ENCODE measurements at places on chromosomes 12 and 14.
A peak's percentile ranks its signal among the peaks of the same experiment; 100 is the strongest.

GRCh38 chr14:59337141-59337611 lies 128.0 kb downstream of the GPR135 start:
- DNase-seq = no peak

- DNase-seq = no peak
These were observed 4.9 kb downstream of the PTHLH start for GRCh38 chr12:27967551-27968054.

- peak; percentile 33 for DNase-seq
These were observed 79.9 kb downstream of the NEDD1 start for GRCh38 chr12:96986883-96987523.

DNA sequence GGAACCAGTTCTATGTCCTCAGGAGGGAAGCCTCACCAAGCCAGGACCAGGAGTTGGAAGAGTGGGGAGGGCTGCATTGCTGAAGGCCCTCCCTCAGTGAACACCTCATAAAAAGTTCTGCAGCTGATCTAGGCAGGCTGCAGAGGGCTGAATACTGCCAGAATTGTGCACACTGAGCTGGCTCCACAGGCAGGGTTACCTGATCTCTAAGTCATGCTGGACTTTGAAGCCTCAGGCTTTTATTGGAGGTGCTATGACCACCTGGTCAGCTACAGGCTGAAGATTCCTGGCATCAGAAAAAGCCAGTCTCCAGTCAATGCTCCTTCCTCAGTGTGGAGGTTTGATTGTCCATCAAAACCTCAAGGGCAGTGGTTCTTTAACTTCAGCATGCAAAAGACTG lies 39.7 kb downstream of the FOS start:
- DNase-seq = no peak

DNA sequence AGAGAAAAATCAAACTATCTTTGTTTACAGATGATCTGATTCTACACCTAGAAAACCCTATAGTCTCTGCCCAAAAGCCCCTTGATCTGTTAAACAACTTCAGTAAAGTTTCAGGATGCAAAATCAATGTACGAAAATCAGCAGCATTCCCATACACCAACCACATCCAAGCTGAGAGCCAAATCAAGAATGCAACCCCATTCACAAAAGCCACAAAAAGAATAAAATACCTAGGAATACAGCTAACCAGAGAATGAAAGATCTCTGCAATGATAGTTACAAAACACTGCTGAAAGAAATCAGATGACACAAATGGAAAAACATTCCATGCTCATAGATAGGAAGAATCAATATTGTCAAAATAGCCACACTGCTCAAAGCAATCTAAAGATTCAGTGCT lies 265.7 kb downstream of the AEBP2 start:
- DNase-seq = no peak

DNA sequence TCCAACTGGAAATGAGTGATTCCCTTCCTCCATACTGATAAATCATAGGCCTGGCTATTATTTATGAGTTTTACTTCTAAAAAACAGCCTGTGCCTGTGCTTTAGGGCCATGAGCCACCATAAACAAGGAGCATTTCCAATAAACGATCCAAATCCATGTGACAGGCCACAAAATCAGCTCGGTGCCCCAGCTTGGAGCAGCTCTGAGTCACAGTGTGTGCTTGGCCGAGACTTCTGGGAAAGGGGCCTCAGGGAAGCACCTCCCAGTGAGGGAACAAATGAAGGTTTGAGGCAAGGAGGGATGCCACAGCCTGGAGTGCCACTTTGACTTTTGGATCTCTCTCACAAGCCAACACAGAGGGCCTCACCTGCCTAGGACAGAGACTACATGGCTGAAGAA lies 190.4 kb downstream of the NTF3 start:
- peak; percentile 20 for DNase-seq

DNA sequence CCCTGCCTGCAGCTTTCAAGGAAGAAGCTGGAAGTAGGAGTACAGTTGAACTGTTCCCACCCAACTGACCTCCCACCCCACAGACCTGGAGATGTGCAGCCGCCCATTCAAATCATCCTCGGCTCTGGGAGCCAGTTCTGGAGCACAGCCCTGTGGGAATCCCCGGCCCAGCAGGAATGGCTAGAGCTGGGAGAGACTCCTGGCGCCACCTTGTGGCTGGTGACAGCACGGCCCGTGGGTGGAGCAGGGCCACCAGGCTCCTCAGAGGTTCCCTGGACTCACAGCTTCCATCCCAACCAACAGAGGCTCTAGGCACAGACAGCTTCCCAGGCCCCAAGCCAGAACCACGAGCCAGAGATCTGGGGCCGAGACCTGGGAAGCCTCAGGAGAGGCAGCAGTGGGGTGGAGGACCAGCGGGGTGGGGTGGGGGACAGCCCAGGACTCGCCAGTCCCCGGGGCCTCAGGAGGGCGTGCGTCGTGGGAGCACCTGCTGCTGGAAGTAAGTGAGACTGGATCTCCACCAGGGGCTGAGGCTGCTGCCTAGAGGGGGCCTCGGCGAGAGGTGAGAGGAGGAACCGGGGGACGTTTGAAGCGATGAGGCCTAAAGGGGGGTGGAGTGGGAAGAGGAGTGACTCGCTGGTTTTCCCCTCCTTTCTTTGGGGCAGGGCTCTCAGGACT lies 43.4 kb downstream of the RNF34 start:
- peak; percentile 84 for DNase-seq

- peak; percentile 92 for DNase-seq
These were observed 1.2 kb downstream of the MGP start for GRCh38 chr12:14884458-14884878.

DNA sequence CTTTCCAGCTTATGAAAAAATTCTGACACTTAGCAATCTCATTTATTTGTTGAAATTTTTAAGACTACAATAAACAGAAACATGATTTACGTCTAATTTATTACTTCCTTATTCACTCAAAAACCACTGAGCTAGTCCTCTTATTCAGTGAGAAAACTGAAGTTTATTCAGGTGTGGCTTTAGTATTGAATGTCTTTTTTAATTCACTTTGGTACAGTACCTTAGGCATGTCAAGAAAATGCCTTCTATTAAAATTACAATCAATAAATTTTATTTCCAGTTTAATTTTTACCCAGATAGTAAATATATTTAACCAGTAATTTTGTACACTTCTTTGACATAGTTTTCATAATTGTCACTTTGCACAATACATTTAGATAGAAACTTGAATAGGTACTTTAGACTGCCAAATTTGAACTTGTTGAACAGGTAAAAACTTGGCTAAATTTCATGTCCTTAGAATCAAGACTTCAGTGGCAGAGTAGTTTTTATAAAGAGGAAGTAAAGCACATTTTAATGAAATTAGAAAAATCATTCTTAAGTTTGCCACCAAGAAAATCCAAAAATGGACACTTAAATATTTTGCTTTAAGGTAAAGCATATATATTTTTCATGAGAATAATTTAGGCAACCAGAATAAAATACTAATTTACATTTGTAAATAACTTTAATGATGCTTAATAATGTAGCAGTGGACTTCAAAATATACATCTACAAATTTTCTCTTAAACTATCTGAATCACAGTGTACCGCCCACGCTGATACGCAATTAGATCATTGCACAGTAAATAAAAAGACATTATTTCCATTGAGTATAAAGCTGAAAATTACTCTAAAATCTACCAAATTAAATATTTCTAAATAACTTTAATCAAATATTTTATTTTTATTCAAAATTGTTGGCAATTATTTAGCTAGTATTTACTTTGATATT lies 159.1 kb downstream of the RASSF9 start:
- DNase-seq = no peak

GRCh38 chr12:102833687-102834441 lies 83.2 kb downstream of the PAH start:
- DNase-seq = no peak

- DNase-seq = no peak
These were observed 461.4 kb downstream of the NRXN3 start for GRCh38 chr14:78631551-78631950.

DNA sequence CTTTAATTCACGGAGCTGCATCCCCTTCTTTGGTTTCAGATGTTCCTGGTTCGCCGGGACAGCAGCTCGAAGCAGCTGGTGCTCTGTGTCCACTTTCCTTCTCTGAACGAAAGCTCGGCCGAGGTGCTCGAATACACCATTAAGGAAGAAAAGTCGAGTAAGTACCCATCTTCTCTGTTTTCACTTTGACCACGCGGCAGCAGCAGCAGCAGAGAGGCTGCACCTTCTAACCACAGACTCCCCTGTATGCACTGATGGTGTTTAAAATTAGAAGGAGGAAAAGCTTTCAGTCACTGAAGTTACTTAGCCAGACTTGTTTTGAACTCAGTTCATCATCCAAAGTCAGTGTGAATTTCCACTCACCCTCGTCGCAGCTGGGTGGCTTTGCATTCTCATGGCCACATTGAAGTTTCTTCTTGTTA lies 63.8 kb downstream of the RIN3 start:
- no peak for DNase-seq

DNA sequence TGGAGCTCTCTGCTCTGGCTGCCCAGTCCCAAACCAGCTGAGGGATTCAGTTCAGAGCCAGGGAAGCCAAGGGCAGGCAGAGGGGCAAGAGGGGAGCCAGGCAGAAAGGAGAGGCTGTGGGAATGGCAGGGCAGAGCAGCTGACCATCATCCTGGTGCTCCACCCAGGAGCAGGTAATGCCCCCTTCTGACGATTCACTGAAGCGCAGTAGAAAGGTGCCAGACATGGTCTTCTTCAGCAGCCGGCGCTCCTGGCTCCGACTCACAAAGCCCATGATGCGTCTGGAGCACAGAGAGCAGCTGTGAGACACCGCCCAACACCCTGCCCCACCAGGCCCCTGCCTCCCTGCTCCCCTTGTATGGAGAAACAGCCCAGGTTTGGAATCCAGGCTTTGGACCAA lies 8.0 kb downstream of the IL23A start:
- no peak for DNase-seq

DNA sequence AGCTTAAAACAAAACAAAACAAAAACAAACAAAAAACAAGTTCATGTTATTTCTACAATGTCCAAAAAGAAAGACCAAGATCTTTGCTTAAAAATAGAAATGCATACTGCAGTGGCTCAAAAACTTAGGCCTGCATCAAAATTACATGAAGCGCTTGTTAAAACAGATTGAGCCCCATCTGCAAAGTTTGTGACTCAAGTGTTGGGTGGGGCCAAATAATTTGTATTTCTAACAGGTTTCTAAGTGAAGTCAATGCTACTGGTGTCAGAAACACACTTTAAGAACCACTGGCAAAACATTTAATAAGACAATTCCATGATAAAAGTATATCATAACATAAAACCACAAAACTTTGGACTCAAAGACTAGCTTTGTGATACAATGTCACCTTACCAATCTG lies 105.6 kb downstream of the PAWR start:
- DNase-seq = no peak

- no peak for DNase-seq
These were observed 6.7 kb upstream of the NFATC4 start for GRCh38 chr14:24361326-24361725.

- DNase-seq = no peak
These were observed 27.5 kb downstream of the AMN start for GRCh38 chr14:102949801-102950451.

DNA sequence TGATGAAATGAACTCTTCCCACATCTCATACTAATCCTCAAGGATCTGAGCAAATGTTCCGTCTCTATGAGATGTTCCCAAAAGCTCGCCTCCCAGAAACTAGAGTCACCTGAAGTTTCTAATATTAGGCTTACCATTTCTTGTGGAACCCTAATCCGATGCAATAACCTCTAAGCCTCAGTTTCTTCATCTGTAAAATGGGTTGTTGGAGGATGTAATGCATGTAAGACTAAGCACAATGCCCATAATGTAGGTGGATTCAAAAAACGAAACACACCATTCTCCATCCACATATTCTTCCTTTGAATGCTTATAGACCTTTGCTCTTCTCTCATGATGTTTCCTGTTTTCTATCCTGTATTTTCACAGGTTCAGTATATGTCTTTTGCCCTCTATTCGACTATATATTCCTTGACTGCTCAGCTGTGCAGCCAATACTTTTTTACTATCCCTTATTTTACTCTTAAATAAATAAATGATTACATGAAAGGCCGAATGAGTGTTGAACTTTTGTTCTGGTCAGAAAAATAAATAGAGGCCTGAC lies 307.3 kb upstream of the G2E3 start:
- DNase-seq = no peak

GRCh38 chr14:79587875-79588274 lies 623.4 kb downstream of the DIO2 start:
- DNase-seq = no peak

DNA sequence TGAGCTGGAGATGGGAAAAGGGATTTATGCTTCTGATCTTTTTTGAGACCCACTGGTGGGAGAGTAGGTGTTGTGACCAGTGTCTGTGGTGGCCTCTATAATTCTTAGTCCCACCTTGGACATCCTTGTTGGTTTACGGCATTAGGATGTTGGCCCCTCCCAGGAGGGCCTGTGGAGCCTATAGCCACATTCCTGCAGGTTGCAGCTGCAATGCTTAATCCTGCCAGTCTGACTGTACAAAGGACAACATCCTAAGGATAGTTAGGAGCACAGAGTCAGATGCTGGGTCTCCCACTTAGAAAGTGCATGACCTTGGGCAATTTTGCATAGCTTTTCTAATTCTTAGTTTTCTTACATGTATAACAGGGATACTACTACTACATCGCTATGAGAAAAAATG lies 150.9 kb upstream of the SLC38A2 start:
- DNase-seq = peak; percentile 43

GRCh38 chr12:52949413-52950331 lies 754 bp downstream of the KRT18 start:
- DNase-seq = peak; percentile 97

- no peak for DNase-seq
These were observed 94.2 kb upstream of the TBX5 start for GRCh38 chr12:114500131-114500530.

- DNase-seq = no peak
These were observed 206.6 kb downstream of the MON2 start for GRCh38 chr12:62673028-62673815.

- DNase-seq = peak; percentile 78
These were observed 59.8 kb downstream of the PLEKHG3 start for GRCh38 chr14:64763801-64764621.

GRCh38 chr14:99077076-99077843 lies 194.7 kb downstream of the BCL11B start:
- DNase-seq = peak; percentile 23

DNA sequence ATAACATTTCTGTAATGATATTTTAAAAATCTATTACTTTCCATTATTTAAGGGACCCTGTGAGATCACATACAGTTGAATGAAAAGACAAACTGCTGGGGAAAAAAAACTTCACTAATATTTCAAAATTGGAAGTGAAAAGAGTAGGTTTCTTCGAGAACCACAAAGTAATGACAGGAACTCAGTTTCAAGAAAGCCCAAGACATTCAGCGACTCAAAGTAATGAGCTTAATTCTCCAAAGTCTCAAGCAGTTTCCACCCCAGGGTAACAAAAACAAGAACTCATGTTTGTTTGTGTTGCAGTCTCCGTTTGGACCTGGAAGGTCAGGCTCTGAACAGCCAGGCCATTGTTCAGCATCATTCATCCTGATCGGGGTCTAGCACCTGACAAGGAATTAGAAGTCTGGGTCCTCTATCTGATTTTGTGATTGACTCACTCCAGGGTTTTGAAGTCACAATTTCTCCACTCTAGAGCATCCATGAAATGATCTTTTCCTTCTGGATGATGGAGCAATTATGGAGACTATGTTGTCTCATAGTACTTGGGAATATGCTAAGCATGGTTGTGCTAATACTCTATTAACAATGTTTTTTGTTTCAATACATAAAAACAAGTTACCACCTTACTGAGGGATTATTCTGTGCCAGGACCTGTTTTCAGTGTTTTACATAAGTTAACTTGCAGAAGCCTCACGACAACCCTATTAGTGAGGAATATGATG lies 126.9 kb downstream of the SLC25A21 start:
- peak; percentile 36 for DNase-seq
